ENCODE measurements at places on chromosomes 7 and 10.
A peak's percentile ranks its signal among the peaks of the same experiment; 100 is the strongest.

GRCh38 chr10:14185316-14186045, 145.2 kb downstream of the FRMD4A start:
- peak; percentile 62 for DNase-seq

DNA sequence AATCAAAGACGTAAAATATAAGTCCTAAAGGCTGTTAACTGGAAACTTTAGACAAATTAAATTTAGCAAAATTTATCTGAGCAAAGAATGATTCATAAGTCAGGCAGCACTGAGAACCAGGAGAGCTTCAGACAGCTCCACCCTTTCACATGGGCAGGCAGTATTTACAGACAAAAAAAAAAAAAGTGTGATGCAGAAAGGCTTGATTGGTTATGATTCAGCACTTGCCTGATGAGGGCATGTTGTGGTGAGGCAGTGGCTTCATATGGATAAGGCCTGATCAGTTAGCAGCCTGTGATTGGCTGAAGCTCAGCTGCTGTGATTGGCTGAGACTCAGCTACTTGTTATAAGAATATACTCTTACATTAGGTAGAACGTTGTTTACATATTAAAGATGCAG, 495.4 kb upstream of the POM121L12 start:
- DNase-seq: no peak

DNA sequence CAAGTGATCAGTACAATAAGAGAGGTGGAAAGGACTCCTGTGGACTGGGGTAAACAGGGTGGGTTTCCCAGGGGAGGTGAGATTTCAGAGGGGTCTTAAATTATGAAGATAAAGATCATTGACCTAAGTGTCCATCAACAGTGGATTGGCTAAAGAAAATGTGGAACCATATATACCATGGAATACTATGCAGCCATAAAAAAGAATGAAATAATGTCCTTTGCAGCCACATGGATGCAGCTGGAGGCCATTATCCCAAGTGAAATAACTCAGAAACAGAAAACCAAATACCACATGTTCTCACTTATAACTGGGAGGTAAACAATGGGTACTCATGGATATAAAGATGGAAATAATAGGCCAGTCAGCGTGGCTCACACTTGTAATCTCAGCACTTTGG, 28.9 kb upstream of the CUX1 start:
- DNase-seq: no peak

DNA sequence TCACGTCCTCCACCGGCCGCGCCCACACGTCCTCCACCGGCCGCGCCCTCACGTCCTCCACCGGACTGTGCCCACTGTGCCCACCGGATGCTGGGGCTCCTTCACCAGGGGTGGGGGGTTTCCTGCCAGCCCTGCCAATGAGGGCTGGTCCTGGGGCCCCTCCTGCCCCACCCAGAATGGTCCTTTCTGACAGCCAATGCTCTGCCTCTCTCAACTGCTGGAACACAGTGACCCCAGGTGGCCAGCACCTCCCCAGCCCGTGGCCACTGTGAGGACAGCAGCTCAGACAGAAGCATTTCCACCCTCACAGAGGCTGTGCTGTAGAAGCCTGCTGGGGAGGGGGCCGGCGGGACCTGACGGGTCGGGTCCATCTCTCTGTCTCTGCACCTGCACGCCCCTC, 90.1 kb upstream of the DNAAF5 start:
- peak; percentile 44 for DNase-seq

GRCh38 chr7:90433221-90433620, 30.0 kb downstream of the CLDN12 start:
- no peak for DNase-seq

DNA sequence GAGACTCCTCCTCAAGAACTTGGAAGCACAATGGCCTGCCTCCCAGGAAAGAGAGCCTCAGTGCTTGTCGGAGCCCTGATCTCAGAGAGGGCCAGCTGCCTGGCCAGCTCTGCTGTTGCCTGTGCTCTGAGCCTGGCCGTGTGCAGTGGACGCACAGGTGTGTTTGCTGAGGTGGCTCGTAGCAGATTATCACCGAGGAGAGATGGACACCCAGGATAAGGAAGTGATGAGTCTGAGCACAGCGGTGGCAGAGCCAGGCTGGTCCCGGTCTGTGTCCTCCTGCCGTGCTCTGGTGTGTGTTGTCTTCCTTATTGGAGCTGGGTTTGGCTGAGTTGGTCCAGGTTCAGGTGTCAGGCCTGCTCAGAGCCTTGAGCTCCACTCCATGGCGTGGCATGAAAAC, 208.5 kb downstream of the EBF3 start:
- DNase-seq: no peak

- no peak for DNase-seq
Observed at GRCh38 chr10:99758211-99758891, 24.1 kb upstream of the ABCC2 start.

- no peak for DNase-seq
Observed at GRCh38 chr10:94219829-94220228, 142.9 kb downstream of the NOC3L start.

- no peak for DNase-seq
Observed at GRCh38 chr10:37535459-37536246, 321.8 kb downstream of the ZNF248 start.

DNA sequence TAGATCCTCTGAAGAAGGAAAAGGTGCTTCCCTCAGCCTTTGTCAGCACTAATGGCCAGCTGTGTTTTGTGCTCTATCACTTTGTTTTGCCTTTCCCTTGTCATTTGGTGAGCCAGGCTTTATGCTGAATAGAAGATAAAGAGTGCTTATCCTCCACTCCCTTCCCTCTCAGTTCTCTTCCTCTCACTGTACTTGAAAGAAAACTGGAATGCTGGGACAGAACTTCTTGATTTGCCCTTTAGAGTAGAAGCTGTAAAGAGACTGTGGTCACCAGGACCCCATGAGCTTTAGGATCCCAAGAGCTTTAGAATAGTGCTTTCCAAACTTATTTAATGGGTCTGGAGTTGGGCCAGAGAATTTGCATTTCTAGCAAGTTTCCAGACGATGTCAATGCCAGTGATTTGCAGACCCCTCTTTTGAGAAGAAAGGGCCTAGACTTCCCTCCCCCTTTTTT, 81.4 kb downstream of the LRRC4 start:
- DNase-seq: no peak

- DNase-seq: no peak
Observed at GRCh38 chr10:31466313-31466712, 147.3 kb downstream of the ZEB1 start.
